ENCODE measurements at places on chromosomes 2 and 18.

- no peak for DNase-seq
Measured at GRCh38 chr2:236394571-236394970, 130.4 kb upstream of the ASB18 start.

DNA sequence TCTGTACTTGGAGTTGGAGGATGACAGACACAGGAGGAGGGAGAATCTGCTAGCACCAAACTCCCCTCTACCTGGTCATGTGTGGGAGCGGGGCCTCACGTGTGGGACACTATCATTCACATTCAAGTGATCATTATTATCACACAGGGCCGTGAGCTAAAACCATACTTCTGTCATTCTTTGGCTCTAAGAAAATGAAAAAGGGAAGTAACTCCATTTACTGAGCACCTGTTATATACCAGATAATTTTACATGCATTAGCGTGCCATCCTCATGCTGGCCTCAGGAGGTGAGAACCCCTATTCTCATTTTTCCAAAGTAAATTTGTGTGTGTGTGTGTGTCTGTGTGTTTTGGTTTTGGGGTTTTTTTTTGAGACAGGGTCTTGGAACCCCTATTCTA lies 150.1 kb downstream of the GLI2 start:
- no peak for DNase-seq

DNA sequence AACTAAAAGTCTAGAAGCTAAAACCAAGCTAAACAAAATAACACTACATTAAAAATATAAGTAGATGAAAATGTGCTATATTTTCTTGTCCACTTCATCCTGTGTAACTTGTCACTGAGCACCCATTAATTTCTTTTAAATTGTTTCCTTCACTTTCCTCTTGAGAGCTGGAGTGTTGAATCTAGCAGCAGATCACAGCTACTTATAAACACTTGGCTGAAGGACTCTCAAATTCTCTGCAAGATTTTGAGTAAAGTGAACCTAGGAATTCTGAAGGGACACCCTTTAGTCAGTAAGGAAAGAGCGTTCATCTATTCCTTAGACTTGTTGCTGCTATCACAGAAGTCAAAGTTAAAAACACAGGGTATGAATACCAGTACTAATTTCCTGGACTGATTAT lies 1163.9 kb downstream of the DPP10 start:
- DNase-seq, result no peak

DNA sequence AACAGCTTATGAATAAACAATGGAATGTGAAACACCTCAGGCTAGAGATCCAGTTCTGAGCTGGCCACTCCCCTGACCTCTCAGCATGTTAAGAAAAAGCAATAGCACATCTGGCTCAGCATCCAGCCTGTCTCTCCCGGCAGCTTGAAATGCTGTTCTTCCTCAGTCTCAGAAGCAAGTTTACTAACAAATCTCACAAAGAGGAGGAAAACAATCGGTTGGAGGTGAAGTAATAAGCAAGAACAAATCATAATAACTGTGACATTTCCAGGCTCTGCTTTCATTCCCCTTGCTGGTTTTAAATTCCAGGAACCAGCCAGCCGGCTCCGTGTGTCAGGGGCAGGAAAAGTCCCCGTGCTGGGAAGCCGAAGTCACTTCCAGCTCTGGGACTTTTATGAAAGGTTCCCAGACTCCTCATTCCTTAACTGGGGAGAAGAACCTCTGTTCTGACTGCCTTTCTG lies 133.9 kb upstream of the ARL4C start:
- DNase-seq, result no peak

DNA sequence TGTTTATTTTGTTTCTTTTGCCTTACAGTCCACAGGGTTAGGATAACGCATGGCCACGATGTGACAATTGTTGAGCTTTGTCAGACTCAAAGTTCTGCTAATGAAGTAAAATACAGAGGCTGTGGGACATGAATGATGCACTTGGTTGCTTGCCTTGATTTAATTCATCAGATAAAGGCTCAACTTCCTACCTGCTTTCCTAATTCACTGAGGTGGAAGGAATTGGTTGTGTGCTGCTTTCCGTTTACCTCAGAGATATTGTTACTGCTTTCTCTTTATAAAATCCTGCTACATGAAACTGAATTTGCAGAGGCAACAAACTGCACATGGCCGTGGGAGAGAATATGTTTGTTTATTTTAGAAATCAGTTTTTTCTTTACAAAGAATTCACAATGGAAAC lies 6.6 kb downstream of the RIT2 start:
- no peak for DNase-seq

DNA sequence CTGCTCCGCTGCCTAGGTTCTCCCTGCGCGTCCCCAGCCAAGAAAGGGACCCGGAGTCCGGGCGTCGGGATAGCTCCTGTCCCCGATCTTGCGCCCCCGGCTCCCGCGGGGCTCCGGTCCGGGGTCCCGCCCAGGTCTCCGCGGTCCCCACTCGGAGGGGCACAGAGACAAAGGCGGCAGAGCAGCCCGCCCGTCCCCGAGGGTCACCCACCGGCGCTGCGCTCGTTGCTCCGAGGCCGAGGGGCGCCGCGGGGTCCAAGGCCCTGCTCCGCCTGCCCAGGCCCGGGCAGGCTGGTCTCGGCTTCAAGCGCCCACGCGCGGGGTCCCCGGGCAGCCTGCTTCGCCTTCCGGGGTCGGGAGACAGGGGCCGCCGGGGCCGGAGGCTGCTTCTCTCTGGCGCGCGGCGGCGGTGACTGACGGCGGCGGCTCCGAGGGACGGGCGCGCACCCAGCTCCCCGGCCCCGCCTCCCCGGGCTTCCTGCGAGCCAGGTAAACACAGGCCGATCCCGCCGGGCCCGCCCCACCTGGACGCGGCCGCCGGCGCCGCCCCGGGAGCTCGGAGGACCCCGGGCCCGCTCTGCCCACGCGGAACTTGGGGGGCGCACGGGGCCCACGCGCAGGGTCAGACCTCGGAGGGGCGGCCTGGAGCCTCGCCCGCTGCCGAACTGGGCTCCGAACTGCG lies at the start of gene MBP:
Gene MBP (minus strand): TSS at position 415 of the 682 bp plus-strand sequence. CDS start 27,522 bp downstream, outside the sequence.
- DNase-seq, result peak; percentile 79

DNA sequence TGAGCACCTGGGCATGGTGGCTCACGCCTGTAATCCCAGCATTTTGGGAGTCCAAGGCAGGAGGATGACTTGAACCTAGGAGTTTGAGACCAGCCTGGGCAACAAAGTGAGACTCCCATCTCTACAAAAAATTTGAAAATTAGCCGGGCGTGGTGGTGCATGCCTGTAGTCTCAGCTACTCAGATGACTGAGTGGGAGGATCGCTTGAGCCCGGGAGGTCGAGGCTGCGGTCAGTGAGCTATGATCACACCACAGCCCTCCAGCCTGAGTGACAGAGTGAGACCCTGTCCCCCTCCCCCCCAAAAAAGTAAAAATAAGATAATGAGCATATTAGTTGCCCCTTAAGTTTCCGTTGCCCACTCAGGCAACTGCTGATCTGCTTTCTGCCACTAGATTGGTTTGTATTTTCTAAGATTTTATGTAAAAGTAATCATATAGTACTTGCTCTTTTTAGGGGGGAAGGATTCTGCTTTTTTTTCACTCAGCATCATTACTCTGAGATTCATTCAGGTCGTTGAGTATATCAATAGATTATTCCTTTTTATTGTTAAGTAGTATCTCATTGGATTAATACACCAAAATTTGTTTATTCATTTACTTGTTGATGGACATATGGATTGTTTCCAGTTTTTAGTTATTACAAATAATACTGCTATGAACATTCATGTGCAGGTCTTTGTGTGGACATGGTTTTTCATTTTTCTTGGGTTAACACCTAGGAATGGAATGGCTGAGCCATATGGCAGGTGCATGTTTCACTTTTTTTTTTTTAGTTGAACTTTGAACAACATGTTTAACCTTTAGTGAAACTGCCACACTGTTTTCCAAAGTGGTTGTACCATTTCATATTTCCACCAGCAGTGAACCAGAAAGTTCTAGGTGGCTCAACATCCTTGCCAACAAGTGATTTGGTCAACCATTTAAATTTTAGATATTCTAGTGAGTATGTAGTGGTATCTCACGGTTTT lies 75.0 kb upstream of the SPRED2 start:
- no peak for DNase-seq

DNA sequence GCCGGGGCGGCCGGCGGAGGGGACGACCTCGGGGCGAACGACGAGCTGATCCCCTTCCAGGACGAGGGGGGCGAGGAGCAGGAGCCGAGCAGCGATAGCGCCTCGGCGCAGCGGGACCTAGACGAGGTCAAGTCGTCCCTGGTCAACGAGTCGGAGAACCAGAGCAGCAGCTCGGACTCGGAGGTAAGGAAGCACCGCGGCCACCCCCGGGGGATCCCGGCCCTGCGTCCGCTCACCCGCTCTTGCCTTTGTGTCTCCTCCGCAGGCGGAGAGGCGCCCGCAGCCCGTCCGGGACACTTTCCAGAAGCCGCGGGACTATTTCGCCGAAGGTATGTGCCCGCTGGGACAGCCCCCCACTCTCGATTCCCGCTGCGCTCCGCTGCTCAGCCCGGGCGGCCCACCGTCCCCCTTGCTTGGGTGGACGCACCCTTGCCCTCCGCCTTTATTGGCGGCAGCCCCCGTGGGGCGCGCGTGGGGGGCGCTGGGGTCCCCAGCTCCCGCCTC lies 611 bp downstream of the TCF7L1 start:
- DNase-seq, result no peak

- no peak for DNase-seq
Measured at GRCh38 chr2:229640636-229641035, 73.7 kb downstream of the DNER start.

- DNase-seq, result no peak
Measured at GRCh38 chr2:40758401-40759155, 306.7 kb upstream of the SLC8A1 start.

GRCh38 chr18:36942264-36942663 lies 113.3 kb downstream of the KIAA1328 start:
- DNase-seq, result peak; percentile 24

DNA sequence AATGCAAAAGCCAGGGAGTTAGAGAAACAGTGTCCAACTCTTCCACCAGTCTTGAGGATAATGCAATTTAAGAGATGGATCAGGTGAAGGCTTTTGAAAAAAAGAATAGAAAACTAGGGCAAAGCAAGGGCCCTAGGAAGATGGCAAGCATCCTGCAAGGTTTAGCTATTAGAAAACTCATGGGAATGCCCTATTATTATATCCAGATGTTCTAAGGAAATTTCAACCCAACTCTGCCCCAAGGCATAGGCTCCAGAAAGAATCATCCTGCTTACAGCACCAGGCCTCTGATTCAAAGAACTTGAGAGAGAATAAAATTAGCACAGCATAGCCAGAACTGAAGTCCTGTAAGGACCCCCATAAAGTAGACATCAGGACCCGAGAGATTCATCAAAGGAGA lies 68.1 kb downstream of the EN1 start:
- DNase-seq, result no peak

DNA sequence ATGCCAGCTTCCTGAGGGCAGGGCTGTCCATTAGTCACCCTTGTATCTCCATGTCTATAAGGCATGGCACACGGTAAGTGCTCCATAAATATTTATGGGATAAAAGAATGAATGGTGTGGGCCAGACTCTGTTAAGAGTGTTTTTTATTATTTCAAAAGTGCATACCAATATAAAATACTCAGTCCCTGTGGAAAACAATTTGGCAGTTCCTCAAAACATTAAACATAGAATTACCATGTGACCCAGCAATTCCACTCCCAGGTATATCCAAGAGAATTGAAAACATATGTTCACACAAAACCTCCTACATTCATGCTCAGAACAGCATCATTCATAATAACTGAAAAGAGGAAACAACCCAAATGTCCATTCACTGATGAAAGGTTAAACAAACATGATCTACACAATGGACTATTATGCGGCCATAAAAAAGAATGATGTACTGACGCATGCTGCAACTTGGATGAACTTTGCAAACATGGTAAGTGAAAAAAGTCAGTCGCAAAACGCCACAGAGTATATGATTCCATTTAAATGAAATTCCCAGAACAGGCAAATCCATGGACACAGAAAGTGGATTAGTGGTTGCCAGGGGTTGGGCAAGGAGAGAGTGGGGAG lies 69.1 kb upstream of the TCF7L1 start:
- no peak for DNase-seq

GRCh38 chr2:27889774-27890145 lies 427 bp downstream of the RBKS start:
- DNase-seq, result no peak

DNA sequence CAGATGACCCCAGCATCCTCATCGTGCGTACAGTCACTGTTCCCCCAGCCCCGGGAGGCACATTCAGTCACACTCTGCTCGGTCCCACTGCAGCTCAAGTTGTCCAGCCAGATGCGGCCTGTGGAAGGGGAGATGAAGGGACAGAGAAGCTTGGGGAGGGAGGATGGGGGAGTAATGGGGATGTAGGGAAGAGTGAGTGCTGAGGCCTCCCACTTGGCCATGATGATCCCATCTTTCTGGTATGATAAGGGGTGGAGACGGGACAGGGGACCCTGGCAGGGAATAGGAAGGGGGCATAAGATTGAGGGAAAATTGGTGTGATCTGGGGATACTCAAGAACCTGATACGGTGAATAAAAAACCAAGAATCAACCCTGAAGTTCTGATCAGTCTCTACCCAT lies 3.5 kb downstream of the LOXL3 start:
- no peak for DNase-seq

Measured in NCI-H2081 (cell line).